ENCODE measurements at places on chromosomes 2 and 18.

GRCh38 chr2:170456914-170457313 is 258.2 kb upstream of the SP5 start:
- no peak for DNase-seq

DNA sequence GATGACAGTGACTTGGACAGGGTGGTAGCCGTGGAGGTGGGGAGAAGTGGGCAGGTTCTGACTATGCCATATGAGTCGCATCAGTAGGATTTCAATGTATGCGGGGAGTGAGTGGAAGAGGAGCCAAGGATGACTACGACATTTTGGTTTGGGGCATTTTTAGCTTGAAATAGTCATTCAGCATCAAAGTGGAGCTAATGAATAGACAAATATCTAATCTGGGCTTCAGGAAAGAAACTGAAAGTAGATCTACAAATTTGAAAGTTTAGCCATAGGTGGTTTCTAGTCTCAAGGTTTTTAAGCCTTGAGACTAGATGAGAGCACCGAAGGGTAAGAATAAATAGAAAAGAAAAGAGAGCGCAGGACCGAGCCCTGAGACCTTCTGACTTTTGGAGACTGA is 58.3 kb downstream of the FEZ2 start:
- no peak for DNase-seq

GRCh38 chr2:7706791-7707190 is 789.6 kb downstream of the RNF144A start:
- DNase-seq: no peak

DNA sequence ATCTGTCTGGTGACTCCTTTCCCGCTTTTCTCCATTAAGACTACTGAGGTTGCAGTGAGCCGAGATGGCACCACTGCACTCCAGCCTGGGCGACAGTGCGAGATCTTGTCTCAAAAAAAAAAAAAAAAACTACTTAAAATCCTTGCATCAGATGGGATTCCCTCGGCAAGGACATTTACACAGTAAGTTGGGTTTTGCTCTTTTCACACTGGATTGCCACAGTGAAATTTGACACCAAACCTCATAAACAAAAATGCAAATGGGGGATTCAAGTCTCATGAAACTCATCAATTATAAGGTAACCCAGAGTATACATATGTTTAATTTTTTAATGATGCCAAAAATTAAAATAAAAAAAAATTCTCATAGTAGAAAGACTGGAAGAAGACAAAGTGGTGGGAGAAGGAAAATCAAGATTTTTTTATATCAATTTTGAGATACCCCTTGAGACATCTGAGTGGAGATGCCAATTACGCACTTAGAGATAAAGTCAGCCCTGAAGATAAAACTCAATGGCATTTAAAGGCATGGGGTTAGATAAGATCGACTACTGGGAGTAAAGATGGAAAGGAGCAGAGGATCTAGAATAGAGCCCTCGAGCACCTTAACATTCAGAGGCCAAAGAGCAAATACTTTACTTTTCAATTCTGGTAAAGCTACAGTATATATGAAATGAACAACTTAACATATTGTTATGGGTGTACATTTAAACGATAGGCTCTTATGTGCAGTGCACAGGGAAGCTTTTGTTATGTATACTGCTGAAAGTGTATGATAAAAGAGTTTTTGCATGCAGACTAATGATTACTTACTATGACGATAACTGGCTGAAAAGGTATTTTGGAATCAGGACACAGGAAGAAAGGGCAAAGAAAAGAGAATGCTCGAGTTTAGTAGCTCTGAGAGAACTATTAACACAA is 37.6 kb downstream of the CHMP3 start:
- DNase-seq: no peak

- DNase-seq: no peak
Observed at GRCh38 chr2:207012461-207012860, 73.1 kb downstream of the CPO start.

DNA sequence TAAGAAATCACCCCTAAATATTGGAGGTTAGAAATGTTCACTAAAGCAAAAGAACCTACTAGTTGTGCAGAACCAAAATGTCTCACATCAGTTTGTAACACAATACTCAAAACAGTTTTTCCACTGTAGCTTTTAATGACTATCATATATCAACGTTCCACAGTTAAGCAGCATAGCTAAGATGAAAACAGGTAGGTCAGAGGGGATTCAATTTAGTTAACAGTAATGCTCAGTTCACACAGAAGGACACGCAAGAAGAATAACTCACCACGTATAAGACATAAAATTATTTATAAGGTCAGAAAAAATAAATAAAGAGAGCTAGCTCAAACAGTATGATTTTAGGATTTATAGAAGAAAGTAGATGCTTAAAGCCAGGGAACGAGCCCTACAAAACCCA is 118.9 kb upstream of the CCDC150 start:
- DNase-seq: no peak
